ENCODE measurements at places on chromosomes 16 and 17. TPM values are rescaled to one million over a fixed set of nuclear protein-coding genes. Genes with fewer than 3 reads are reported as not detected.

The DHRS11 gene
- total RNA-seq, result 18.0 TPM

The KRTAP9-8 gene
- total RNA-seq, result not detected

The VASN gene
- 55.7 TPM for total RNA-seq

The CHRNE gene
- 0.07 TPM for total RNA-seq

DNA sequence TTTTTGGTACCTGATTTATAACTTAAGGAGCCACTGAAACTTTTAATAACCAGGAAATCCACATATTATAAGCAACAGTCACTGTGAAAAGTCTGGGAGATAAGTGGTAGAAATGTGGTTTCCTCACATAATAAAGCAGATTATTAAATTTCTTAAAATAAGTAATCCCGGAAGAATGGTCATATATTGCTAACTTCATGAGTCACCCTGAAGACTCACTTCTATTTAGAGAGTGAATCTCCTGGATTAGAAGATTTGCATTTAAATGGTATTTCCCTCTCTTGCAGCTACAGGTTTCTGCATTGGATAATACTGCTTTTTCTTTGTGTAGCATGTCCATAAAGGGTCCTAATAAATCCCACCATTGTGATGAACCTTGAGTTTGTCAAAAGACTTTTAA is 1286.8 kb upstream of the CDH8 start:
- DNase-seq, result no peak

DNA sequence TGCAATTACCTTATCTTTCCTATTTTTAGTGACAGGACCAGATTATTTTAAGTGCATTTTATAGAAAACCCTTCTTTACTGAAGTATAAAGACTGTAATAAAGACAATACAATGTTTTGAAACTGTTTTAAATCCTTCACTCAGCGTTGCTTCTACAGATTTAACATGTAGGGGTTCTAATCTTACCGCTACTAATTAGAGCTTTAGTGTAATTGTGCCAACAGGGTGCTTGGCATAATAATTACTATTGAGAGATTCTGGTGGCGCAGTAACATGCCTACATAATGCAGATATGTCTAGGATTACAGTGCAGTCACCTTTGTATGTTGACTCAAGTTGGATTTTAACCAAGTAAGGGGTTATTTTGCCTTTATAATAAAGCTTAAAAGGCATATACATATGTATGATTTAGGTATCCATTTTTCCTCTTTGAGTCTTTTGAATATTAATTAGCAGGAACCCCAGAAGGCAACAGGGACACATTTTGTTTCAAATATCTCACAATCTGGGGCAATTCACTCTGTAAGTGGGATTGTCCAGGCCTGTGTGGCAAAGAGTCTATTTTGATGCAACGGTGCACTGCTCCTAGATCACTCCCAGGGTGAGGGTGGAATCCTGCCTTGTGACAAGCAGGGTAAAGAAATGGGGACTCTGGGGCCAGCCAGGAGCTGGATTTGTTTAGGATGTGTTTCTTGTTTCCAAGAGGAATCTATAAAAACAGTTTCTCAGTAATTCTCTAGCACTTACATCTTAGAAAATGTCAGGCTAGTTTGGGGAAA is 604.7 kb upstream of the SALL1 start:
- DNase-seq, result no peak

- no peak for DNase-seq
Observed at GRCh38 chr17:46124695-46125592, 68.3 kb downstream of the KANSL1 start.

- peak; percentile 39 for DNase-seq
Observed at GRCh38 chr16:67150047-67150832, 558 bp downstream of the B3GNT9 start.

- no peak for DNase-seq
Observed at GRCh38 chr17:72124438-72124775, 3.6 kb downstream of the SOX9 start.

DNA sequence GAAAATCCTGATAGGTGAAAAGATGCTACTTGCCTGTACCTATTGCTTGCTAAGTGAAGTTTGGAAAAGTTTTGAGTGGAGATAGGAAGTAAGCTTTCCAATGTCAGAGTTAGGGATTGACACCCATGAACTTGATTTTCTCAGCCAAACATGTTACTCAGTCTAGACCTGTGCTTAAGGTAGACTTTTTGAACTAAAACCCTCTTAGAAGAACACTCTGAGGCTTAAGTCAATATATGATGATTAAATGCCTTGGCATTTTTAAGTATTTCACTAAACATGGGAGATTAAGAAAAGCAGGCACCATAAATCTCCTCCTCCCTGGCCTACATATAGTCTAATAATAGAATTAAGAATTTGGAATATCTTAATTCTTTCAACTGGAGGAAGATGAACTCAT is 785.6 kb upstream of the SOX9 start:
- DNase-seq, result no peak

All from MG63 (cell line).